ENCODE measurements at places on chromosomes 6 and 20.

- no peak for DNase-seq
Measured at GRCh38 chr20:49318430-49319207, 40.8 kb upstream of the ZNFX1 start.

DNA sequence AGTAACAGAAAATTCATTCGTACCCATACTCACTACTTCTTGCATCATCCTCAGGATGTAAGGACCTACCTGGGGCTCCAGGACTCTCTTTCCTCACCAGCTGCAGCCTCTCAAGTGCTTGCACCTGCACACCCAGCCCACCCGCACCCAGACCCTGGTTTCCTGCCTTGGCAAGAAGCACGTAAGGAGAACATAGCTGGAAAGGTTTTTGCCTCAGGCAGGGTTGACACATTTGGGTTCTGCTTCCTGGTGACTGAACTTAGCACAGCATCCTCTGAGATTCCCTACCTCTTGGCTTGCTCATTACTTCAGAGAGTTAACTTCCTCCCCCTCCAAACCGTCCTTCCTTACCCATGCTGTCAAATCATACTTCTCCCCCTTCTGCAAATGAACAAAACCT, 556.9 kb downstream of the CD83 start:
- no peak for DNase-seq

DNA sequence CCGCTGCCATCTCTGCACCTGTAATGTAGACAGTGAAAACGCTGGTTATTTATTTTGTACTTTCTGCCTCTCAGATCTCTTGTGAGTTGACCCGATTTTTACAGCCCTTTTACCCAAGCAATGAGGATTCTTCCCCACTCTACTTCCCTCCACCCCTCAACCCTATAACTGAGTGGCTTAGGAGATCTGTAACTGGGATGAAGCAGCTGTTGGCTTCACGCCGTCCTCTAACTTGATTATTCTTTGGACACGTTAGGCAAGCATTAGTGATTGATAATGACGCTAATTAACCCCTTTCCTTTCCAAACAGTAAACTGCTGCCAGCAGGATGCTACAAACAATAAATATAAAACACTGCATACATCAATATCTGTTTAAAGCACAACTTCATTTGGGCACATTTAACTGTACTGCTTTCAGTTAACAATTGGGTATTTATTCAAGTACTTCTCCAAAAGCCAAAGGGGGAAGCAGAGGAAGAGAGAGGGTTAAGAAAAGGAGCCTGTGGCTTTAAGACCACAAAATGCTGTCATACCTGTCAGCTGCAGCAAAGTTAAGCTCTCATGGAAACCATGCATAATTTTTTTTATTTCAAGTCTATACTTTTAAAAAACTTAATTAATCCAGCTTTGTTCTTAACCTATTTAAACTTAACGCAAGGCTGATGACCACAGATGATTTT, 21.2 kb downstream of the TFAP2A start:
- no peak for DNase-seq

DNA sequence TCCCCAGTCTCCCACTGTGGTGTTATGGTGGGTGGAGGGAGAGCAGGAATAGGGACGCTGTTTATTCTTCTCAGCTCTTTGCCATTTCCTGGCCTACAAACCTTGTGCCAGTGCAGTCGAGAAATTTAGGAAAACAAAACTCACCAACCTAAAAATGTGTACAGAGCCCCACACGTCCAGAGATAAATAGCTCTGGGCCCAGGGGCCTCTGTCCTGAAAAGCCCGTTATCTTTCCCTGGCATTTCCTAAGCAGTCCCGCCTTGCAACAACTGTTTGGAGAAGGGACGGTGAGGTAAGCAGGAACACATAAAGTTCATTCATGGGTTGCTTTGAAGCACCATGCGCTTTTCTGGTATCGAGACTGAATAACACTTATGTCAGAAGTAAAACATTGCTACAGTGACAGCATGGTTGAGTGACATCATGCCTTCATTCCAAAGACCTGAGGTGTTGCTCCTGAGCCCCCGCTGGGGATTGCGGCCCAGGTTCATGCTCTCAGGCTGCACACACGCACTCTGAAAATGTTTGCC, 80.1 kb upstream of the NXT1 start:
- no peak for DNase-seq

GRCh38 chr6:57021086-57021720, 25.3 kb upstream of the KIAA1586 start:
- peak; percentile 62 for DNase-seq

GRCh38 chr20:49811825-49812506, 662 bp upstream of the SLC9A8 start:
- DNase-seq: no peak

- DNase-seq: no peak
Measured at GRCh38 chr6:113695516-113695915, 161.6 kb upstream of the MARCKS start.

DNA sequence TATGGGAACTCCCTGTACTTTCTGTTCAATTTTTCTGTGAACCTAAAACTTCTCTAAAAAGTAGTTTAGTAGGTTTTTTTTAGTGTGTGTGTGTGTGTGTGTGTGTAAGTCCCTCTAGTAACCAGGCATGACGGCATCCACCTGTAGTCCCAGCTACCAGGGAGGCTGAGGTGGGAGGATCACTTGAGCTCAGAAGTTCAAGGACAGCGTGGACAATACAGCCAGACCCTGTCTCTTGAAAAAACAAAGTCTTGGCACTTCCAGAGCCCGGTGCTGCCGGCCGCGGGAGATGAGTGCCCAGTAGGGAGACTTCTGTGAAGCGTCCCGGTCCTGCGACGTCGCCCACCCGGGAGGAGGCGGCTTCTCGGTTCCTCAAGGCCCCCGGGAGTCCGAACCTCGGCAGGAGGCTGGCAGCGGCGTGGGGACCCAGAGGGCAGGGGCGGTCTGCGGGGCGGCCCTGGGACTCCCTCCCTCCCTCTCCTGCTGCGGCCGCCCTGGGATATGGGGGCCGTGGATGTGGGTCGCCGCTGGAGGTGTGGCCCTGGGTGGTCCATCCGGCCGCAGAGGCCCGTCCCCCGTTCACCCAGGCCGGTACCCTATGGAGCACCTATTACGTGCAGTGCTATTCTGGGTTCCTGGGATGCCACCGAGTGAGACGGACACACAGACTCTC, 78.0 kb upstream of the SIRPG start:
- DNase-seq: no peak

- DNase-seq: no peak
Measured at GRCh38 chr6:29908710-29909109, 33.6 kb upstream of the HLA-A start.

GRCh38 chr6:114033606-114034005, 62.7 kb upstream of the HDAC2 start:
- DNase-seq: no peak

GRCh38 chr6:118768904-118769325, 117.5 kb upstream of the CEP85L start:
- no peak for DNase-seq

- no peak for DNase-seq
Measured at GRCh38 chr20:19973961-19974629, 43.1 kb upstream of the NAA20 start.

- DNase-seq: no peak
Measured at GRCh38 chr20:47189060-47189459, 167.4 kb downstream of the ZMYND8 start.

DNA sequence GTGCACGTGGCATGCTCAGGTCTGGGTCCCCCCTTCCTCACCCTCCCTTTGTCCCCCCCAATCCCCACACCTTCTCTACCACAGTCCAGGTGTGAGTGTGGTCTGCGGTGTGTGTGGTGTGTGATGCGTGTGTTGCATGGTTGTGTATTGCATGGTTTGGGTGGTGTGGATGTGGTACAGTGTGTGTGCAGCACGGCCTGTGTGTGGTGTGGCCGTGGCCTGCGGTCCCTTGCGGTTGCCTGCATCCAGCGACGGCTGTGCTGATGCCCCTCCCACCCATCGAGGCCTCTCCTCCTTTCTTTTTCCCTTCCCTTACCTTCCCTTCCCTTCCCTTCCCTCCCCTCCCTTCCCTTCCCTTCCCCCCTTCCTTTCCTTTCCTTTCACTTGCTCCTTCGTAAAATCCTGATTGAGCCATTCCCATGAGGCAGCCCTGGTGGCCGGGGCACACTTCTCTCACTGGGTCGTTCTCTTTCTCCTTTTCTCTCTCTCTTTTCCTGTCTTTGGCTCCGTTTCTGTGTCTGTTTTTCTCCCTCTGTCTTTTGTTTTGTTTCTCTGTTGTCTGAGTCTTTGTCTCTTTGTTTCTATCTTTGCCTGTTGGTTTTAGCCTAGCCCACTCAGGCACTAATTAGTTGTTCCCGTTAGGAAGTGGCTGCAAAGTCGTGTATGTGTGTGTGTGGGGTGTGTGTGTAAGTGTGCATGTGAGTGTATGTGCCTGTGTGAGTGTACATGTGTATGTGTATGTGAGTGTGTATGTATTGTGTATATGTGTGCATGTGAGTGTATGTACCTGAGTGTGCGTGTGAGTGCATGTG, 65.7 kb downstream of the SRC start:
- DNase-seq: no peak

- no peak for DNase-seq
Measured at GRCh38 chr6:15143086-15143485, 102.8 kb upstream of the JARID2 start.

GRCh38 chr6:134303891-134304290, 14.0 kb downstream of the SGK1 start:
- no peak for DNase-seq

- no peak for DNase-seq
Measured at GRCh38 chr6:168713839-168714238, 272.9 kb downstream of the SMOC2 start.

GRCh38 chr6:170164271-170164900, 126.5 kb downstream of the DLL1 start:
- no peak for DNase-seq

DNA sequence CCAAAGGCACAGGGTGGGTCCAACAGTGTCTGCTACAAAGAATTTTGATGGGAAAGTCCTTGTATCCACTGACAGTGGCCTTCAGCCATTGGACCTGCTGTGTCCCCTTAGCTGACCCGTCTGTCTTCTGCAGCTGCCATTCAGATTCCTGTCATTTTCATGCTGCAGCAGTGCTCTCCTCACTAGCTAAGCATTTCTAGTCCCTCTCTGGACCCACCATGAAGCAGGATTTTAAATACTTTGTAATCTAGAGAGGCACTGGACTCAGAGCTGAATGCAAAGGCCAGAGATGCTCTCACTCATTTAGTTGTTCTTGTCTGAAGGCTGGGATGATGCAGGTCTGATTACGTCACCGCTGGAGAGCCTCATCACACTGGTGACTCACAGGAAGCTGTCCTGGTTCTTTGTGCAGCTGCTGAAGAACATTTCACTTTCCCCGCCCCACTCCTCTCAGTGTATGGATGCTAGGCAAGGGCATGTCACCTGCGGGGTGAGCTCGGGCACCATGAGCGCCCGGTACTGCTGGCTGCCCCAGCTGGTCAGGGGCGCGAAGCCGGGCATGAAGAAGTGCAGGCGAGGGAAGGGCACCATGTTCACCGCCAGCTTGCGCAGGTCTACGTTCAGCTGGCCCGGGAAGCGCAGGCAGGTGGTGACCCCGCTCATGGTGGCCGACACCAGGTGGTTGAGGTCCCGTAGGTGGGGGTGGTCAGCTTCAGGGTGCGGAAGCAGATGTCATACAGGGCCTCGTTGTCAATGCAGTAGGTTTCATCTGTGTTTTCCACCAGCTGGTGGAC, 19.4 kb upstream of the TUBB2A start:
- DNase-seq: peak; percentile 68

GRCh38 chr6:105814745-105815536, 271.2 kb upstream of the PRDM1 start:
- DNase-seq: no peak

GRCh38 chr6:169082093-169082492, 171.6 kb downstream of the THBS2 start:
- DNase-seq: no peak

GRCh38 chr6:36701401-36701991, 3.9 kb downstream of the RAB44 start:
- DNase-seq: no peak

DNA sequence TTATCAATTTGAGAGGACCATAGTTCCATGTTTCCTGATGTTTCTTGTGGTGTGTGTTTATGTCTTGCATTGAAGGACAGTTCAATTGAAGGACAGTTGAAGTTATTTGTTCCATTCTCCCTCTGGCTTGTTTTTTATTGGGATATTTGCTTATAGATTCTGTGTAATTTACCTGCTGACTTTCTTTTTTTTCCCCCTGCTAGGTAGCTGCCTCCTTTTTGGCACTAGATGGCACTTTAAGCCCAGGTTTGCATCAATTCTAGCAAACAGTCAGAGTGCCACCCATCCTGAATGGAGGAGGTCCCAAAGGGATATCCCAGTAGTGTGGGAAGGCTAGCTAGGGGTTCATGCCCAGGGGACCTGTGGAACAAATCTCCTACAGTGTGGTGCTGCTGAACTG, 78.1 kb downstream of the CFAP61 start:
- no peak for DNase-seq

DNA sequence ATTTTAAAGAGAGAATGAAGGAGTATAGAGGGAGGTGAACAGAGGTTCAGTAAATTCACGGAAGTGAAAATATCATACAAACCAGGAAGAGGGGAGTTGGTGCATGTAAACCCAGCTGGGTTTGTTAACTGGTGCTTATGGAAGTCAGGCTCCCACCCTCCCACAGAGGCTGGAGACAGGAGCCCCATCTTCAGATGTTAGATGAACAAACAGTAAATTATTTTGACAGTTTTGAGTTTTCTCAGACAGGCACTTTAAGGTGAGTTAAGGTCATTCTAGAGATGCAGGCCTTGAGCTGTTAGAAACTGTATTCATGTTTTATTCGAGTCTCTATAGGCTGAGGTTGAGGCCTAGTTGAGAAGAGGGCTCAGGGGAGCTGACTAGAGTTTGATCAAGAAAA, 41.8 kb upstream of the FUCA2 start:
- no peak for DNase-seq
